Aorta (tissue), 5 donors: ENCODE measurements at places on chromosomes 11 and 22. TPM values are rescaled to one million over a fixed set of nuclear protein-coding genes. Genes with fewer than 3 reads are reported as not detected.
A peak's percentile ranks its signal among the peaks of the same experiment; 100 is the strongest.

Gene PARVG
- 29.7 TPM for total RNA-seq

Gene OR10G6
- total RNA-seq, result not detected

Gene BACE1
- total RNA-seq, result 29.0 TPM

Gene KDM4E
- total RNA-seq, result not detected

Gene IGLL1
- not detected for total RNA-seq

Gene OR52I2
- not detected for total RNA-seq

Gene POLR2F
- 45.9 TPM for total RNA-seq

Gene FAM83F
- 0.84 TPM for total RNA-seq

Gene OR4A16
- total RNA-seq, result not detected

Gene PRG3
- not detected for total RNA-seq

Gene TRIM6
- 2.1 TPM for total RNA-seq

Gene NR1H3
- total RNA-seq, result 46.2 TPM

GRCh38 chr22:45096256-45096907 is 67.3 kb upstream of the NUP50 start:
- peak; percentile 57 for DNase-seq

DNA sequence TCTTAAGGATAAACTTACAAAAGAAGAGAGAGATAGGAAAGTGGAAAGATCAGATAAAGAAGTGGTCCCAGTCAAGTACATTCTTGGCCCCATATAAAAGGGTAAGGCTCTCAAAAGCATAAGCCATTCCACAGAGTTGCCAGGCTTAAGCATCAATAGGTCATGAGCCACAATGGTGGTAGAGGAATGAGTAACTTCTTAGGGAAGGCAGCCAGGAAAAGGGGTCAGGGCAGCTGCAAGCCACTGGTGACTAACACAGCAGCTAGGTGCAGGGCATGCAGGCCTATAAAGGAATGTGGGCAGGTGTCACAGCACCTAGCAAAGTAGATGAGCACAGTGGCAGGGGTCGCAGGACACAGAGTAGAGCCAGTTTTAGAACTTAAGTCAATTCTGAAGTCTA is 302.6 kb upstream of the FAT3 start:
- DNase-seq, result no peak

DNA sequence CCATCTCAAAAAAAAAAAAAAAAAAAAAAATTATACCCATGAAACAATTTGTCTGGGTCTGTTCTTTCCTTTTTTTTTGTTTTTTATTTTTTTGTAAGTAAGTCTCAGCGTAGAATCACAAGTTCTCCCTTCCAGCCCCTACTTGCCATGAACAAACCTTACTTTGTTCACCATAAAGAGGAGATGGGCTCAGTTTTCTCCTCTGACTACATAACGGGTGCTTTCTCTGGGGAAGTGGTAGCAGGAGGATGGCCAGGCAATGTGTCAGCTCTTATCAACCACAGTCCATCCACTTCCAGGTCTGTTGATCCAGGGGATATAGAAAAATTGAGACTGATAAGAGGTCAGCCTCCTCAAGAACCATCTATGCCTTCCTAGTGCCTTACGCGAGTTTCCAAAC is 11.0 kb downstream of the ASCC2 start:
- DNase-seq, result no peak

- no peak for DNase-seq
Observed at GRCh38 chr11:75763846-75764245, 4.7 kb upstream of the DGAT2 start.

GRCh38 chr11:23644443-23644842 is 784.2 kb upstream of the CCDC179 start:
- DNase-seq, result no peak

GRCh38 chr11:75384438-75385080 is 14.8 kb upstream of the RPS3 start:
- DNase-seq, result peak; percentile 95

DNA sequence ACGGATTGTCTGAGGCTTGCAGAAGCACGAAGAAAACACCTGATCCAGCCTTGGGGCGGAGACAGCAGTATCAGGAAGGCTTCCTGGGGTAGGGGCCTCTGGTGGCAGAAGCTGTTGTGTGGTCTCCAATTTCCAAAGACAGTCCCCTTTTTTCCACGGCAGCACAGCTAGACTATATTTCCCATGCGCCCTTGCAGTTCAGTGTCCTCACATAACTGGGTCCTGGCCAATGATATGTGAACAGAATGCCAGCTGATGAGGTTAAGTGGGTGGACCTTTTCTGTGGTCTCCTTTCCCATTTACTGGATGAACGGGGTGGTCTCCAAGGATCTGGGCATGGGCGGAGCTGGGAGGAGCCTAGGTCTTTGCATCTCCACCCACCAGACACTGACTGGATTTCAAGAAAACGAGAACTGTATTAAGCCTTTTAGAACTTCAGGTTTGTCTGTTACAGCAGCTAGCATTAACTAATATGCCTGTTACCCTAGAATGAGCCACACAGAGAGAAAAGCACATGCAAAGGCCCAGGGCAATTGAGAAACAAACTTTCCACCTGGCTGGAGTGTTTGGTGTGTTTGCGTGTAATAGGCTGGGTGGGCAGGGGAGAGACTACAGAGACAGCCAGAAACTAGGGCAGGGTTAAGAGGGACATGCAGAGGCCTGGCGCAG is 6.2 kb downstream of the GAL3ST1 start:
- DNase-seq, result no peak

DNA sequence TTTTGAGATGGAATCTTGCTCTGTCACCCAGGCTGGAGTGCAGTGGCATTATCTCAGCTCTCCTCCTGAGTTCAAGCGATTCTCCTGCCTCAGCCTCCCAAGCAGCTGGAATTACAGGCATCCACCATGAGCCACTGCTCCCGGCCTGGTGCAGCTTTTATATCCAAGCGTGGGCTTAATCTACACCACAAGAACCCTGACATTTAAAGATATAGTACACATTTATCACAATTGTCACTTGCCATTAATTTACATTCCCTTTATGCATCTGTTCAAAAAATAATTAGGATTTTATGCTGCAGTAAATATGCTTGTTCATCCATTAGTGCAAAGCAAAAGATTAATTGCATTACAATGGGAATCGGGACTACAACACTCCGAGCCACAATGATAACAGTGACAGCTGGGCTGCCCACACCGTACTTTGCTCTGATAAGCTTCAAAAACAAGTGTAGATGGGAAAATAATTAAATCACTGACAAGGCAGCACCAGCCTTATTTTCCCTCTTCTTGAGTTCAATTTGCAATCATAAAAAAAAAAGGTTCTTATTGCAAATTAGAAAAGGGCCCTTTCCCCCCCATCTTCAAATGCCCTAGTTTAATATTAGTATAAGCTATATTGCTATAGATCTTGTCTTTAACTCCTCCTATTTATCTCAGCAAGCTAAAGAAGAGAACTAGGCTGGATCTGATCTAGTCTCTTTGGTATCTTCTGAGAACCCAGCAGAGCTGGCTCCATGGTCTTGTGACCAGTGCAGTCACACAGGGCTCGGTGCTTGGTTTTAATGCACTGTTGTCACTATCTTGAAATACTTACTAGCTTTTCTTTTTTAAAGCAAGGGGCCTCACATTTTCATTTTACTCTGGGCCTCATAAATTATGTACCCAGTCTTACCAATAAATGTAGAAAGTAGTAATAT is 206.2 kb upstream of the LRRC4C start:
- DNase-seq, result no peak

- no peak for DNase-seq
Observed at GRCh38 chr11:122186439-122187080, 70.5 kb upstream of the BLID start.

- no peak for DNase-seq
Observed at GRCh38 chr11:92697461-92698312, 271.8 kb upstream of the MTNR1B start.

- no peak for DNase-seq
Observed at GRCh38 chr11:32438866-32439489, 3.6 kb upstream of the WT1 start.

DNA sequence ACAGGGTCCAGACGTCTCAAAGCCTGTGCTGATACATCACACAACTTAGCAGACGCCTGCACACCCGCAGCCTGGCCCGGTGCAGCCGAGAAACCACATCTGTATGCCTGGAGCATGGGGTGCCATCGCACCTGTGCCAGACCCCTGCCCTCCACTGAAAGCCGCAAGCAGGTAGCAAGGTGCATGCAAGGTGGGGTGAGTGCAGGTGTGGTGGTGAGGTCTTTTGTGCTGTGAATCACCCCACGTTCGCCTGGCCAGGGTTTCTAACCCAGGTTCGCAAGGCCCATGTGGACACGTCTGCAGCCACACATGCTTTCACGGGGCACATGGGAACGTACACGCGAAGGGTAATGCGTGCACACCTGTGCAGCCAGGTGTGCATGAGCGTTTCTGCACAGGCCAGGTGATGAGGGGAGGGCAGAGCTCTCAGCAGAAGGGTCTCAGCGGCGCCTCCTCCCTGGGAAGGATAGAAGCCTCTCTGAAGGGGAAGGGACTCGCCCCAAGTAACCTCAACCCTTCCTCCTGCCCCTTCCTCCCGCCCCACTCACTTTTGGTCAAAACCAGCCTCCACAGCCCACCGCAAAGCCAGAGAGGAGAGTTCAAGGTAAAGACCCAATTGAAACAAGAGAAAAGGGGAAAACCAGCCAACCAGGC is 19.5 kb downstream of the CBX7 start:
- DNase-seq, result peak; percentile 59

GRCh38 chr11:117232092-117232878 is at the start of gene RNF214:
RNF214 (plus strand) TSS chr11:117232671; CDS start chr11:117234273, 1,602 bp downstream.
- peak; percentile 93 for DNase-seq

DNA sequence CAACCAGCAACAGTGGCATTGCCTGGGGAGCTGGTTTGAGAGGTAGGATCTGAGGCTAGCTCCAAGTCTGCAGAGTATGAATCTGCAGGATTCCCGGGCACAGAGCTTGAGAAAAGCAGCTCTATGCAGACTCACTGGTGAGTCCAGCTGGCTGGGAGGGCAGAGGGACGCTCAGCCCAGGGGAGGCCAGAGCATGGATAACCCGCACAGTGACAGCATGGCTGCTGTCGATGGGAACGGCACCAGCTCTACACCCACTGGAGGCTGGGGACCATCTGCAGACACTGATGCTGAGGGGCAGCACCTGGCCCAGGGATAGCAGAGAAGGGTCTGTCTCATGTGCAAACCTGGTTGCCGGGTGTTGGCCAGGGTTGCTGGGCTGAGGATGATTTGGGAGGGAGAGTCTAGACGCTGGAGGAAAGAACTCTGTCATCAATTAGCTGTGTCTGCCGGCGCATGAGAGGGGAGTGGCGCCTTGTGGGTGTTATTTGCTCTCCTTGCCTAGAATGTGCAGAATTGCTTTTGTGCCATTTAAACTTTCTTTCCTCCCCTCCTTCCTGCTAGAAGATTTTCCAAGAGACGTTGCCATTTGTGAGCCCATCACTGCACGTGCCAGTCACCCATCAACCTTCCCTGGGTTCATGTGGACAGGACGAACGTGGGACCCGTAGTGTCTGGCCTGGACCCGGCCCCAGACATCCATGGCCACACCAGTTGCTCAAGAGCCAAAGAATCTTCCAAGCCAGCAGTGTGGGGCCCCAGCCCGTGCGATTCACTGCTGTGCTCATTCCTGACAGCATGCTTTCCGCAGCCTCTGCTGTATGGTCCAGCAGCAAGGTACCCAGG is 19.1 kb upstream of the LINC01488 start:
- DNase-seq, result peak; percentile 55

DNA sequence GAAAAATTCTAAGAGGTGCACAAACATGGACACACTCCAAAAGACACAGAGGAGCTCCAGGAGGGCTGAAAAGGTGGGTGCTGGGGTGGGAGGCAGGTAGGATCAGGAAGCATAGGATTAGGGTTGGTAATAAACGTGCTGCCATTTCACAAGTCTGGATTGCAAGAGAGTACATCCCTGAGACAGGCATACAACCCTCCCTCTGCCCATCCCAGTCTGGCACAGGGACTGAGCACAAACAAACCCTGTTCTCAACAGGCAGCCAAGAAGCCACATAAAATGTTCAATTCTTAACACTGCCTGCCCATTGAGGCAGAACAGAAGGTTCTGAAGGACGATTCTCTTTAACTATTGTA is 18.5 kb downstream of the SLC35F2 start:
- no peak for DNase-seq

GRCh38 chr11:6303661-6304060 is 16.6 kb downstream of the CAVIN3 start:
- DNase-seq, result no peak

DNA sequence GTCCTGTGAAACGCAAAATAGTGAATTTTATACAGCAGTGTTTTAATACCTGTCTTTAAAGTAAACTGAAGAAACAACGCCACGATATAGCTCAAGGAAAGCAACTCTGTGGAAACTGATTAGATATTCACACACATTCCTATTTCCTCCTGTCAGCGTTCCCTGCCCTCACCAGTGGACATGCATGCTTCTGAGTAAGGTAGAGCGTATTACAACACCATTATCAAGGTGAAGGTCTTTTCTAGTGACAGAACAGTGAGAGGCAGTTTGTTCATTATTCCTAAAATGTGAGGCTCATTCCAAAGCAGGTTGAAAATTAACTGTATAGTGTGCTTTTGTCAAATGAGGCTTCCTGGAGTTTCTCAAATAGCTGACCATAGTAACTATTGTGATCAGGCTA is 153.1 kb downstream of the DDX10 start:
- no peak for DNase-seq

- DNase-seq, result no peak
Observed at GRCh38 chr11:58471892-58472291, 29.9 kb upstream of the OR5B12 start.

- no peak for DNase-seq
Observed at GRCh38 chr11:111633248-111633647, 31.0 kb downstream of the SIK2 start.

GRCh38 chr11:69654660-69655478 is 13.9 kb downstream of the CCND1 start:
- DNase-seq, result peak; percentile 64

DNA sequence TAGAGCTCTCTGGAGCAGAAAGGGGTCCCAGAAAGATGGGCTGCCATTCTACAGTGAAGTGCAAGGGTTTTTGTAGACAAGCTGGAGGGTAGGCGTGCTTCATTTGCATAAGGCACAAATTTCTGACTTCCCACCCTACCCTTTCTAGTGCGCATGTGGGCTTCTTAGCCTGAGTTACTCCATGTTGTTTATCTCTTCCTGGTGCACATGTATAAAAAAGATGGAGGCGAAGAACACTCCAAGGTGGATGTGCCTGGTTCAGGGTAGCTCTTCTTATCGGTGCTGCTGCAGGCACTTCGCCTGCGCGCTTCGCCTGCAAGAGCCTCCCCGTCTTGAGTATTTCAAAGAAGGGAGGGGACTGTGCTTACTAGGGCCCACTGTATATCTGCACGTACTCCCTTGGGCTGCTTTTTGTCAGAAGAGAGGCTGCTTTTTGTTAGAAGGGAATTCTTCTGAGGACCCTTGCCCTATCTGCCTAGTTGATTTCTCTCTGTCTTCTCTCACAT is 1047.3 kb upstream of the CNTN5 start:
- DNase-seq, result no peak
